T-helper 17 cell (primary cell): ENCODE measurements at places on chromosomes 5 and 9.

GRCh38 chr9:95132366-95133324 lies 184.9 kb downstream of the FANCC start:
- no peak for DNase-seq

GRCh38 chr9:137355761-137356365 lies 53.8 kb upstream of the NRARP start:
- no peak for DNase-seq

DNA sequence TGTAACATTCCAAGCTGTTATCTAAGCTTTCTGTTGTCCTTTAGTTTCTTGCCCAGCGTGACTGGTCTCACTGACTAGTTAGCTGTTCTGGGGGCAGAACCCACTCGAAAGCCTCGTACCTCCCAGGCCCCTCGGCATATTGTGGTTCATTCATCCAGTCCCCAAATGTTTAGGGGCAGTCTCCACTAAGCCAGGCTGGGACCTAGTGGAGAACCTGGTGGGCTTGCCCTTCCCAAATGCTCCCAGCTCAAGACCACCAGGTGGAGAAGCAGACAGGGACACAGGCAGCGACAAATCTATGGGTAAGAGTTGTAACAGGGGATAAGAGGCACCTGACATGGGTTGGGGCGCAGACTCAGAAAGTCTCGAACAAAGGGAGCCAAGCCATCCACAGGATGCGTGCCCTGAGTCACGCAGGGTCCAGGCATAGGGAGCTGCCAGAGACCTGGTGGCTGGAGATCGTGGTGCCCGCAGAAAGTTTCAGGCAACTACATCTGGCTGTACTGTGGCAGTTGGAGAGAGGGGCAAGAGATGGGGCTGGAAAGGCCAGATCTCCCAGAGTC lies 851 bp upstream of the EEIG1 start:
- DNase-seq: no peak

DNA sequence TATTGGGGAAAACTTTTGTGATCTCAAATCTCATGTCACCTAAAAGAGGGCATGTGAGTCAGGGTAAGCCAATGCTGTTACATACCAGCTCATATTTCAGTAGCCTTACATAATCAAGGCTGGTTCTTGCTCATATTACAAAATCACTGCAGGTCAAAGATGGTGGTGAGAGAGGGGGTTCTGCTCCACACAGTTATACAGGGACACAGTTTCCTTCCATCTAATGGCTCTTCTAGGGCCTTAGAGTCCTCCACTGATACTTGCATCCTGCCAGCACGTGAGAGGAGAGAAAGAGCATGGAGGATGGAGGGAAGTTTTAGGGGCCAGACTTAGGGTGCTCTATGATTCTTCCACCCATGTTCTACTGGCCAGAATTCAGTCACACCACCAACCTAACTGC lies 130.0 kb downstream of the LIFR start:
- DNase-seq: no peak

- DNase-seq: no peak
These were observed 564.0 kb upstream of the BRINP1 start for GRCh38 chr9:119933191-119933590.
